Endothelial cell of coronary artery (primary cell): ENCODE measurements at places on chromosomes 4 and X. TPM values are rescaled to one million over a fixed set of nuclear protein-coding genes. Genes with fewer than 3 reads are reported as not detected.

Gene BEX4
- total RNA-seq: 13.4 and 16.5 TPM in 2 replicates

Gene AWAT2
- total RNA-seq: under 0.01 and 0.09 TPM in 2 replicates

Gene SLC9A7
- total RNA-seq: 24.7 and 37.3 TPM in 2 replicates

Gene CFI
- total RNA-seq: 9.5 and 16.6 TPM in 2 replicates

Gene SMIM31
- total RNA-seq: not detected in 2 replicates

Gene NUDT6
- total RNA-seq: 5.0 and 5.7 TPM in 2 replicates

Gene TAF1
- 48.0 and 49.1 TPM in 2 replicates for total RNA-seq

Gene DCAF8L1
- total RNA-seq: not detected in 2 replicates

Gene ENPEP
- total RNA-seq: under 0.01 TPM in 1 of 2 replicates, not detected in the other

Gene VCX
- total RNA-seq: not detected in 2 replicates

Gene TMEM156
- 2.2 and 14.4 TPM in 2 replicates for total RNA-seq

Gene BEND2
- total RNA-seq: not detected in 2 replicates

Gene GTPBP6
- total RNA-seq: 33.4 and 42.8 TPM in 2 replicates
